Aortic smooth muscle cell (primary cell): ENCODE measurements at places on chromosomes 5 and 9. TPM values are rescaled to one million over a fixed set of nuclear protein-coding genes. Genes with fewer than 3 reads are reported as not detected.

Gene MAP1B
- 135 and 251 TPM in 2 replicates for total RNA-seq

Gene CCL27
- not detected in 2 replicates for total RNA-seq

Gene CSNK1A1
- total RNA-seq = 456 and 553 TPM in 2 replicates

Gene OR13C3
- not detected in 2 replicates for total RNA-seq

Gene SGCD
- total RNA-seq = 16.9 and 37.3 TPM in 2 replicates

Gene STKLD1
- 0.44 and 0.79 TPM in 2 replicates for total RNA-seq

Gene FOXE1
- not detected in 2 replicates for total RNA-seq

Gene CFAP77
- not detected in 2 replicates for total RNA-seq

Gene ADAMTS16
- under 0.01 TPM in 1 of 2 replicates, not detected in the other for total RNA-seq

Gene TEX48
- not detected in 2 replicates for total RNA-seq

Gene FTMT
- not detected in 2 replicates for total RNA-seq

Gene NTRK2
- 0.26 and 0.62 TPM in 2 replicates for total RNA-seq

Gene RMND5B
- 25.6 and 28.8 TPM in 2 replicates for total RNA-seq

Gene SPOCK1
- 50.3 and 224 TPM in 2 replicates for total RNA-seq

Gene BTNL9
- not detected in 2 replicates for total RNA-seq

Gene APBA1
- 11.8 and 15.2 TPM in 2 replicates for total RNA-seq

Gene CSNK1G3
- 33.3 and 42.0 TPM in 2 replicates for total RNA-seq

Gene CBY3
- 0.12 TPM in 1 of 2 replicates, not detected in the other for total RNA-seq

Gene PIGO
- 11.8 and 12.2 TPM in 2 replicates for total RNA-seq

Gene PDCD1LG2
- total RNA-seq = 13.0 and 17.8 TPM in 2 replicates

Gene DMRT3
- total RNA-seq = not detected in 2 replicates

Gene SPATA31A3
- not detected in 2 replicates for total RNA-seq

Gene PCA3
- 0.12 and 0.26 TPM in 2 replicates for total RNA-seq

Gene ZDHHC12
- total RNA-seq = 23.3 and 27.0 TPM in 2 replicates

Gene C7
- total RNA-seq = 2.4 and 15.2 TPM in 2 replicates

Gene OSMR
- 46.1 and 56.5 TPM in 2 replicates for total RNA-seq

Gene NTNG2
- total RNA-seq = 1.6 and 4.2 TPM in 2 replicates

Gene AP3S1
- total RNA-seq = 89.3 and 104 TPM in 2 replicates

Gene CLPTM1L
- total RNA-seq = 250 and 324 TPM in 2 replicates

Gene CORO2A
- under 0.01 and 0.06 TPM in 2 replicates for total RNA-seq

Gene OMD
- 1.1 and 4.6 TPM in 2 replicates for total RNA-seq

Gene CER1
- not detected in 2 replicates for total RNA-seq

Gene SERF1A
- 1.7 and 8.5 TPM in 2 replicates for total RNA-seq

Gene SLC34A1
- not detected in 2 replicates for total RNA-seq

Gene CDH9
- total RNA-seq = not detected in 2 replicates

Gene ACSL6
- total RNA-seq = 0.25 TPM in 1 of 2 replicates, not detected in the other

Gene DCAF12
- total RNA-seq = 9.6 and 10.0 TPM in 2 replicates

Gene ASPN
- 1.7 and 19.8 TPM in 2 replicates for total RNA-seq

Gene LHX2
- total RNA-seq = not detected in 2 replicates

Gene SV2C
- total RNA-seq = under 0.01 TPM in 1 of 2 replicates, not detected in the other

Gene TRPM6
- not detected in 2 replicates for total RNA-seq

Gene TMEM252
- not detected in 2 replicates for total RNA-seq

Gene CCL28
- total RNA-seq = 1.1 and 1.6 TPM in 2 replicates

Gene SLC36A2
- not detected in 2 replicates for total RNA-seq

Gene IL5
- total RNA-seq = not detected in 2 replicates
